Activated CD4-positive, alpha-beta T cell treated with anti-CD3 and anti-CD28 coated beads for 36 hours (primary cell): ENCODE measurements at places on chromosomes 4 and X.

GRCh38 chrX:82961129-82961528, 547.0 kb upstream of the POU3F4 start:
- no peak for DNase-seq

DNA sequence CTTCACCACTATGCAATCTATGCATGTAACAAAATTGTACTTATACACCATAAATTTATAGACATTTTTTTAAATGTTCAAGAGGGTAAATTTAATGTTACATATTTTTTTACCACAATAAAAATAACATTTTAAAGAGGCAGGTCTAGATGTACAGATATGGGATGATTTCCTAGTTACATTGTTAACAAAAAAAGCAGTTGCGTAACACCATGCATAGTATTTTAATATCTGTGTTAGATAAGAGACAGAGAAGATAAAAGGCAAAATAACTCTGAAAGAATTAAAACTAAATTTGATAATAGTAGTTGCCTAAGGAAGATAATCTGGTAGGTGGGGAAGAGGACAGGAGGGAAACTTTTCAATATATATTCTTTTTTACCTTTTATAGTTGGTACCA, 9.1 kb upstream of the ATRX start:
- no peak for DNase-seq

DNA sequence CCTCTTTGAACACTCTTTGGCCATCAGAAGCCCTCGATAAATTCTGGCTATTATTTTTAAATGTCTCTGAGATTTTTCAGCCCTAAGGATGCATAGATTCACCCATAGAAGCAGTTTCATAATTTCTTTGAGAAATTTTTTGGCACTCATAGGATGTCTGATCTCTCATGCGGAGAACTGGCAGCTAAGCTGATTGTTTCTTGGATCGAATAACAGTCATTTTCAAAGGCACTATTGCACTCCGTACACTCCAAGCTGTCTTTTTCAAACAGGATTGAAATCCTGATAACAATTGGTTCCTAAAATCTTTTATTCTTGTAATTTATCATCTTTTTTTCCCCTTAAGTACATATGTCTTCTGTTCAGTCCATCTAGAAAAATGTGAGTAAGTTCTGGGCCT, 411.9 kb downstream of the SPOCK3 start:
- DNase-seq: no peak

DNA sequence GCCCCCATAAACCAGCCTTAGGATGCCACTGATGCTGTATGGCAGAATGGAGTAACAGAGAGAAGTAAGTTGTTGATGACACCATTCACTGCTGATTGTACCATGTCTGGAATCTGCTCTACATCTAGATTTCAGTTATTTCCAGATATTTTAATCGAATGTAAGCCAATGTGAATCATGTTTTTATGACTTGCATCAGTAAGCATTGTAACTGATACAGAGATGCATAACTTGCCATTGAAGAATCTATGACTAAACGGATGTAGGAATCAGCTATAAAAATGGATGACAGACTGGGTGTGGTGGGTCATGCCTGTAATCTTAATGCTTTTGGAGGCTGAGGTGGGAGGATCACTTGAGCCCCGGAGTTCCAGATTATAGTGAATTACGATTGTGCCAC, 161.0 kb upstream of the GATB start:
- DNase-seq: no peak

GRCh38 chr4:139083607-139083955, 68.0 kb downstream of the NOCT start:
- peak; percentile 82 for DNase-seq

- DNase-seq: no peak
Measured at GRCh38 chr4:145438298-145438697, 43.4 kb upstream of the SMAD1 start.

GRCh38 chrX:85109235-85109634, 105.6 kb downstream of the APOOL start:
- peak; percentile 30 for DNase-seq

- no peak for DNase-seq
Measured at GRCh38 chr4:166816890-166817289, 417.4 kb downstream of the SPOCK3 start.

DNA sequence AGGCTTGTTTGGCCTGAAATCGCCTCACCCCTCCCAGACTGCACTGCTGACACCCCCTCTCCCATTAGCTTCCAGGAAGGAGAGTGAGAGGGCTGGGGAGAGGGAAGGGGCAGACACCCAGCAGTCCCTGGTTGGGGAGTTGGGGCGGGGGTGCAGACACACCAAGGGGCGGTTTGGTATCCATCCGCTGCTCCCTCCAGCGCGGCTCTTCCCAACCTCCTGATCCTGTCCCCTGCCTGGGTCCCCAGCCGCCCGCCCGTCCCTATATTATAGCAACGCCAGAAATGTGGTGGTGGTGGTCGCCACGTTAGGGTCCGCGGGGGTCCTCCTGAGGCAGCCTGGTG, 24.9 kb downstream of the GPRASP3 start:
- no peak for DNase-seq

DNA sequence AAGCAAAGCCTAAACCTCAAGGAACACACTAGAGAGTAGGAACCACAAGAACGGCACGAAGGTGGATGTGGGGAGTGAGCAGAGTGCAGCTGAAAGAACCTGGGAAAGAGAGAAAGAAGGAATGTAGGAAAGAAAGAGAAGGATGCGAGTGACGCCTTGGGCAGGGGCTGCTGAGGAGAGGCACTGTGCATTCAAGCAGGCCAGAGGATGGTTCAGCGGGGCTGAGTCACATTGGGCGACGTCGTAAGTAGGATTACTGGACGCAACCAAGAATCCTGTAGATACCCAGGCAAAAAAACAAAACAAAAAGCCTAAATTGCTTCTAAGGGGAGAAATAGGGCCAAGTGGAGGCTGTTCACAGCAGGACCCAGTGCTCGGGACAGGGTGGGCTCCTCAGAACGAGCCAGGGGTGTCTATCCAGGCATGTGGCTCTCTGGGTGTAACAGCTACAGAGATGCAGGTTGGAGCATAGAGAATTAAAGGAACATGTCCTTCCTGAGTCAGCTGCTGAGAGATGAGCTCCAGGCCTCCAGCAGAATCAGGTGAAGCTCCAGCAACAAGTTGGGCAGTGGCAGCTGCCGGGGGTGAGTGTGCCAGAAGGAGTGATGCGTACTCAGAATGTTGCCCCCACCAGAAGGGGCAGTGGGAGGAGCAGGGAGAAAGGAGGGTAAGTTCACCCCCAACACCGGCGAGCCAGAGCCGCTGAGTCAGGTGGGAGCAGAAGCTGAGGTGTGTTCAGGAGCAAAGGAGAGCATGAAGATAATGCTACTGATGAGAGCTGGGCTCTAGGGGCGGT, 38.6 kb downstream of the NELFA start:
- DNase-seq: no peak

GRCh38 chrX:136635235-136635634, 12.7 kb upstream of the CD40LG start:
- DNase-seq: no peak

- no peak for DNase-seq
Measured at GRCh38 chrX:50877310-50877709, 33.2 kb upstream of the BMP15 start.

- DNase-seq: no peak
Measured at GRCh38 chr4:1990348-1990645, 18.5 kb downstream of the NELFA start.
